ENCODE measurements at places on chromosomes 5 and 9.

DNA sequence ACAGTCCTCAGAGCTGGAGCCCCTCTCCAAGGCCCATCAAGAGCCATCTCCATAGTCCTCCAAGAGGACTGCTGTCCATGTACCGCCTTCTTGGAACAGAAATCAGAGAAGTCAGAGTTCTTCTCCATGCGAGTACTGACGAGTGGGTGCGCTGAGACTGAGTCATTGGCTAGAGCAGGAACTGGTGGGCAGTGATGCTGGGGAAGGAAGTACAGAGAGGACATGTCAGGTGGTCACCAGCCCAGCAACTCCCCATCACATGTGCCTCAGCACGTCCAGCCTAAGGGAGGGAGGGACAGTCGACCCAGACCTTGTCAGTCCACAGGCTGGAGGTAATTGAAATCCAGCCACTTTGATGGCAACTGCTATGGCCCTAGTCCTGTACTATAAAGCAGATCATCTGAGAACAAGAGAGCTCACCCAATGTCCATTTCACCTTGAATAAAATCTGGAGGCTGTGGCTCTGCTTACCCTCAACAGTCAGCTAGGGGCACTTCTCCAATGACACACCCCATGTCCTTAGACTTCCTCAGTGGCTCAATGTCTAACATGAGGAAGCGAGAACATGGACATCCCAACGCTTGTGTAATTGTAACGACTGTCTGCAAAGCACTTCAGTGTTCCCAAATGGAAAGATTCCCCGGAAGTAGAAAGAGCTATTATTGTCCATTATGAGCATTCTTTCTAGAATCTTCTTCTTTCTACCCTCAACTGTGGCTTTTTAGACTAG, 15.0 kb upstream of the FBP1 start:
- DNase-seq = no peak

DNA sequence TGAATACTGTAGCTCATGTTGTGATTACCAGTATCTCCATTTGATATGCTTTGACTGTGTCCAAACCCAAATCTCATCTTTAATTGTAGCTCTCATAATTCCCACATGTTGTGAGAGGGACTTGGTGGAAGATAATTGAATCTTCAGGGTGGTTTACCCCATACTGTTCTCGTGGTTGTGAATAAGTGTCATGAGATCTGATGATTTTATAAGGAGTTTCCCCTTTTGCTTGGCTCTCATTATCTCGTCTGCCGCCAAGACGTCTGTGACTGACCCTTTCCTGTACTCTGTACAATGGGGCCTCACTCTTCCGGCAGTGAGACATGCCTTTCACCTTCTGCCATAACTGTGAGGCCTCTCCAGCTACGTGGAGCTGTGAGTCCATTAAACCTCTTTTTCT, 59.3 kb downstream of the TRIO start:
- DNase-seq = peak; percentile 76

DNA sequence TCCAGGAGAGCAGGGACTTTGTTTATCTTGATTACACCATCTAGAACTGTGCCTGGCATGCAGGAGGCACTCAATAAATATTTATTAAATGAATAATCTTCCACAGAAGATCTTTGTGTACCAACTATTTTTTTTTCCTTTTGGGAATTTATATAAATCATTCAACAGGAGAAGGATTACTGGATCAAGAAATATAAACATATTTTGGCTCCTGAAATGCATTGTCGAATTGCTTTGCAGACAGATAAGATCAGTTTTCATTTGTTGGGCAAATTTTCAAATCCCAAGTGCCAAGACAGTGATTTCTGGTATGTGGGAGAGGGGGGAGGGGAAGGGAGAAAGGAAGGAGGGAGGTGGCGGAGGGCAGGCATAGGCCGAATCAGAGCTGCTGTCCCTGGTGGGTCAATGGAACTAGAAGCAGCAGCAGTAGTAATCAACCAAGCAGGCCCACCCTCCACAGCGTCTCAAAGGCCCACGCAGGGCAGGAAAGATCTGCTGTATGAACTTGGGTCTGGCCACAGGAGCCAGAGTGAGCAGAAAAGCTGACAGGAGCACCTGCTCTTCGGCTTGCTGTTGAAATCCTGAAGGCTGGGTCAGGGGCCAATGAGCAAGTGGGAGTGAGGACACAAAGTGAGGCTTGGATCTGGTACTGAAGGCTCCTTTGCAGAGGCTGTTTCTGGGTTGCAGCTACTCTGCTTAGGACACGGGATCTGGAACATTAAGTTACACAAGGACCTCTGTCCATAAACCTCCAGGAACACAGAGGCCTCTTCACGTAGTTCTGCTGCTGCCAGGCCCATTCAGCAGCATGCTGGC, 15.8 kb upstream of the TRAF1 start:
- peak; percentile 4 for DNase-seq

- no peak for DNase-seq
These were observed 4.3 kb downstream of the CAAP1 start for GRCh38 chr9:26888271-26888670.

GRCh38 chr5:61182449-61182848, 20.2 kb upstream of the SMIM15 start:
- DNase-seq = no peak

GRCh38 chr5:140041492-140042392, 1.4 kb downstream of the NRG2 start:
- DNase-seq = peak; percentile 67

GRCh38 chr5:14568333-14568732, 13.3 kb upstream of the OTULINL start:
- DNase-seq = no peak

DNA sequence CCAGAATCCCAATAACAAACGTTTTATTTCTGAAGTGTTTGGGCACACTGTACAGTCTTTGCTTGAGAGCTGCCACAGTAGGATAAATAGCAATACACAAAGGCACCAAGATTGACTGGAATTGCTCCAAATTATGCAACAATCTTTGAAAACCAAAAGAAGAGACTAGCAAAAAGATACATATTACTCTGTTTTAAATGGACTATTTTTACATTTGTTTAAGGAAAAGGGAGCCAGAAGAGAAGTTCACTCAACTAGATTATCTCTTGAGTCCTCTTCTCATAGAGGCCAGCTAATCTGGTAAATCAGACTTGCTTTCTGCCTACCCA, 385.0 kb upstream of the SLC30A5 start:
- DNase-seq = no peak

DNA sequence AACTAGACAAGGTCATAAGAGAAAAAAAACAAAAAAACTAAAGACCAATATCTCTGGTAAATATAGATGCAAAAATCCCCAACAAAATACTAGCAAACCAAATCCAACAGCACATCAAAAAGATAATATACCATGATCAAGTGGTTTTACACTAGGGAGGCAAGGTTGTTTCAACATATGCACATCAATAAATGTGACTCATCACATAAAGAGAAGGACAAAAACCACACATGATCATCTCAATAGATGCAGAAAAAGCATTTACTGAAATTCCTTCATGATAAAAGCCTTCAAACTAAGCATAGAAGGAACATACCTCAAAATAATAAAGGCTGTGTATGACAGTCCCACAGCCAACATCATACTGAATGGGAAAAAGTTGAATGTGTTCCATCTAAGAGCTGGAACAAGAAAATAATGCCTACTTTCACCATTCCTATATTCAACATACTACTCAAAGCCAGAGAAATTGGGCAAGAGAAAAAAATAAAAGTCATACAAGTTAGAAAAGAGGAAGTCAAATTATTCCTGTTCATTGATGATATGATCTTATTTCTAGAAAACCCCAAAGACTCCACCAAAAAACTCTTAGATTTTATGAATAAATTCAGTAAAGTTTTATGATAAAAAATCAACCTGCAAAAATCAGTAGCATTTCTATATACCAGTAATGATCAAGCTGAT, 72.2 kb upstream of the FAM169A start:
- DNase-seq = peak; percentile 32

DNA sequence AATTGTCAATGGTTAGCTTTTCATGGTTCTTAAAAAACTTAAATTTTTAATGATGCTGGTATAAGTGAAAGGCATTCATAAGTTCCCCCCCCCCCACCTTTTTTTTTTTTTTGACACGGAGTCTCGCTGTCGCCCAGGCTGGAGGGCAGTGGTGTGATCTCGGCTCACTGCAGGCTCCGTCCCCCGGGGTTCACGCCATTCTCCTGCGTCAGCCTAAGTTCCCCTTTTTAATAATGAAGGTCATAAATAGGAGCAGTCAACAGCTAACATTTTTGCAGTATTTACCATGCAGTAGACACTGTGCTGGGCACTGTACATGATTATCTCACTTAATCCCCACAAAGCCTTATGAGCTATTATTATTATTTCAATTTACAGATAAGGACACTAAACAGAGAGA, 556.3 kb downstream of the PDE4D start:
- DNase-seq = no peak

DNA sequence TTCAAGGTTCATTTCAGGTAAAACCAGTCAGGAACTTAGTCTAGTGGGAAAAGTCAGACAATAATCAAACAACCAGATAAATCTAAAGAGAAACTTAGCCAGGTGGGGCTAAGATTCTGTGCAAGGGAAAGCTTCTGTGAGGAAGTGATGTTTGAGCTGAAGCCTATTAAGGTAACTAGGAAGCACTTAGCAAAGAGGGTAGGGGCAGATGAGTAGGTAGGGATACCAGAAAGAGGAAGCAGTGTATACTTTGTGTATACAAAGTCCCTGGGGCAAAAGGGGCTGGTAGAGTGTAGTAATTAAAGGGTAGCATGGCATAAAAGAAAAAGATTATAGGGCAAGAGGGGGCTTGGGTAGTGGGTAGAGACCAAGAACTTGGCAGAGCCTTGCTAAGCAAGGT, 3.6 kb upstream of the SPATA24 start:
- DNase-seq = no peak

GRCh38 chr9:131636593-131636992, 91.3 kb downstream of the PRRT1B start:
- DNase-seq = no peak

GRCh38 chr5:65876496-65876895, 49.9 kb upstream of the ERBIN start:
- peak; percentile 50 for DNase-seq

DNA sequence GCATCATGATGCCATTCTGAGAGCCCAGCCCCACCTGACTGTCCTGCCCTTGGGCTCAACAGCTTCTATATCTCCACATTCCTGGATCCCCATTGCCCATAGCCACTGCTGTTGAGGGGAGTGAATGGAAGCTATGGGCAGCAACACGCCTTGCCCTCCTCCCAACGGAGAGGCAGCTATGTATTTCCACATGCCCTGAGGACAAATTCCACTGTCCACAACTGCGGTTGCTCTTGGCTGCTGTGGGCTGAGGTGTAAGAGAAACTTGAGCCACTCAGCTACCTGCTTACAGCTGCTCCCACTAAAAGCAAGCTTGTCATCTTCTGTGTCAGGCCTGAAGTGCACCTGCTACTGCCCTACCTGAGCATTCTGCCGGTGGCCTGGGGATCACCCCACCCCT, 222.9 kb downstream of the PSAT1 start:
- no peak for DNase-seq

- DNase-seq = no peak
These were observed 63.3 kb upstream of the FCN1 start for GRCh38 chr9:134980991-134981390.

- DNase-seq = no peak
These were observed 127.8 kb upstream of the CCDC180 start for GRCh38 chr9:97179616-97180015.

DNA sequence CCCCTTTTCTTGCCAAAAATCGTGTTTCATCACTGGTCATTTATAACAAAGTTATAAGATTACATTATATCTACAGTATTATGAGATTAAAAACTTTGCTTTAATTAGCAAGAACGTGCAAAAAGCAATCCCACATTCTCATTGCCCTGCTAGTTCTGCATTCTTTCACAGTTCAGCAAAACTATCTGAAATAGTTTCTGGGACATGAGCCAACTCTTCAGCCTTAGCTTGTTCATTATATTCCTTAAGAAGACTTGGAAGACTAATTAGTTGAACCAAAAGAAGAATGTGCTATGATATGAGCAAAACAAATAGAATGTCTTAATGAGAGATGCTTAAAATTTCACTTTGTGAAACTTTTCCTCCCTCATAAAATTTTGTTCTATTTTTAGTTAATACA, 76.7 kb downstream of the ITGA1 start:
- peak; percentile 69 for DNase-seq

GRCh38 chr5:98069876-98070512, 703.5 kb upstream of the RGMB start:
- peak; percentile 11 for DNase-seq

DNA sequence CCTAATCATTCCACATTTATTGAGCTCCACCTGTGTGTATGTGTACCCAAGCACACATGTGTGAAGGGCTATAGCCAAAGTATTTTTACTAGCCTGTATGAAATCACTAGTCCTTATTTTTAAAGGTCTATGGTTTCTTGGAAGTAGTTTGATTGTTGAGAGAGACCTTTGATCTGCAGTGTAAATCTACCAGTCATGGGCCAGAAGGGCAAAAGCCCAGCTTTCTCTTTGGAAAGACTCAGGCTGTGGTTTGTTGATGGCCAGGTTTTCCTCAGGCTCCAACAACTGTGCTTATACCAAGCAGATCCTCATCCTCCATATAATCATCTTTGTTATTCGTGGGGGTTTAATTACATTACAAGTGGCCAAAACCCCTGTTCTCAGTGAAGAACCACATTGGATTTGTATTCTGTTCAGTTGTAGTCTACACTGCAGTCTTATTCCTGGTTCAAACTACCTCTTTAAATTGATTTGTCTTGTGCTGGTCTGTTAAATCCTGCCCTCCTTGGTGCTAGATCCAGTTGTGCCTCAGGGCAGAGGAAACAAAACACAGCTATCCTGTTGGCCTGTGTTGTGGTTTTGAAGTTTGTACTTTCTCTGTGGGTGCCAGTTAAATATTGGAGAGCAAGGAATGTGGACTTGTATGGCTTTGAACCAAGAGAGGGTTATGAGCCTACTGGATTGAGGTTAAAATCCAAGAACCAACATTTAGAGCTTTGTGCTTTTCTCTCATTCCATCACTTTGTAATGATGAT, 13.3 kb downstream of the CDC26 start:
- DNase-seq = no peak

DNA sequence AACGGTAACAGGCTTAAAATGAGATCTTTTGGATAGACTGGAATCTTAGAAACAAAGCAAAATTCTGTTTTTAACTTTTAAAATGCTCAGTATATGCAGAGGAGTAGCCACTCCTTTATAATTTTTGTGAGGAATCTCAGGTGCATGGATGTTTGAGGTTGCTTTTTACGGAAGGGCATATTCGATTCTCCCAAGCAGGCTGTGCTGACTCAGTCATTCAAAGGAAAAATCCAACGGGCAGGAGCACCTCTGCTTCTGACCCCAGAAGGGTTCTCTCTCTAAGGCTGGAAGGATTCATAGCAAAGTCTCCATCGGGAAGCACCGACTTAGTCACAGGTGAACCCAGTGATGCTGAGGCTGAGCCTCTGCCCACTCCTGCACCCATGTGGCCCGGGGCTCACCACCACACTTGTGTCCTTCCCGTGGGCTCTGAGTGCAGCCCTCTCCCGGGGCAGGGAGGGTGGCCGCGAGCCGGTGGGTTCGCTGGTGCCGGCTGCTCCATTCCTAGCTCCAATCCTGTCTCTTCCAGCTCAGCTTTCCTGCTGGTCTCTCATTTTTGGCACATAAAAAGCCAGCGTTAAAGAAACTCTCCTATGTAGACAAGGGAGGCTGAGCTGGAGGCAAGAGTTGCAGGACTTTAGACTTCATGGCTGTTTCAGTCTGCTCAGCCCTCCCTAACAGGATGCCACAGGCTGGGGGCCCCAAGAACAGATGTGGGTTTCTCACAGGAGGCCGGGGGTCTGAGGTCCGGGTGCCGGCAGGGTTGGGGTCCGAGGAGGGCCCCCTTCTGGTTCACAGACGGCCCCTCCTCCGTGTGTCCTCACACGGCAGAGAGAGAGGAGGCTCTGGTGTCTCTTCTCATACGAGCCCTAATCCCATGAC, 135.6 kb upstream of the LPCAT1 start:
- DNase-seq = no peak
